H7 (cell line): ENCODE measurements at places on chromosomes 3 and 15. TPM values are rescaled to one million over a fixed set of nuclear protein-coding genes. Genes with fewer than 3 reads are reported as not detected.

DNA sequence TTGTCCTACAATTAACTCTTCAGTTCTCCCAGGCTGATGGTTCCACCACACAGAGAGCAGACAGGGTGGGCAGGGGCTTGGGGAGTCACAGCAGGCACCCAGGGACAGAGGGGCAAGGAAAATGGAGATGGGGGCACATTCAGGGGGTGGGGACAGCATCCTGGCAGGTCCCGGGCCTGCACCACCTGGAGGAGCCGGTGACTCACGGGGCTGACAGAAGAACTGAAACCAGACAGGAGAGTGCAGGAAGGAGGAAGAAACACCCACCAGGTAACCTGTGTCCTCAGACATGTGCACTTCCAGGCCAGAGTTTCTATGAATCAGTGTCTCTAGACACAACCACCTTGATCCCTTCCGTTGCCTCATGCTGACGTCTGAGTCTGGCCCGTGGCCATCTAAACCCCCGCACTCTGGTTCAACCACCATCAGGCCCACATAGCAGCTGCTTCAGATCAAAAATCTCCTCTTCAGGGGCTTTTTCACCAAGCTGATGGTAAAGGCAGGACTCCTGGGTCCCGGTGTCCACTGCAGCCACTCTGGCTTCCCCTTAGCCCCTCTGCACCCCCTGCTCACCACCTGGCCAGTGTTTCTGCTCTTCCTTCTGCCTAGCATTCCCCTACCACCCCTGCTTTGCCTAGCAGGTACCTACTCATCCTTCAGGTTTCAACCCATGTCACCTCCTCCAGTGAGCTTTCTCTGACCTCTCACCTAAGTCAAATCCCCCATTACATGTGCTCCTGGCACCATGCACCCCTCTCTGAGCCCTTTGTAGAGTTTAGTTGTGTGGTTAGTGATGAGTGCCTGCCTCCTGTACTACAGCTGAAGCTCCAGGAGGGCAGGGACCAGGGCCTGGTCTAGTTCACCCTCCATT, 16.5 kb upstream of the CYP11A1 start:
- DNase-seq, result no peak

GRCh38 chr3:61493339-61493738, 68.0 kb upstream of the PTPRG start:
- DNase-seq, result no peak

GRCh38 chr3:56783644-56784447, 17.9 kb downstream of the ARHGEF3 start:
- no peak for DNase-seq

- DNase-seq, result no peak
Measured at GRCh38 chr3:177890359-177890683, 645.9 kb upstream of the KCNMB2 start.

DNA sequence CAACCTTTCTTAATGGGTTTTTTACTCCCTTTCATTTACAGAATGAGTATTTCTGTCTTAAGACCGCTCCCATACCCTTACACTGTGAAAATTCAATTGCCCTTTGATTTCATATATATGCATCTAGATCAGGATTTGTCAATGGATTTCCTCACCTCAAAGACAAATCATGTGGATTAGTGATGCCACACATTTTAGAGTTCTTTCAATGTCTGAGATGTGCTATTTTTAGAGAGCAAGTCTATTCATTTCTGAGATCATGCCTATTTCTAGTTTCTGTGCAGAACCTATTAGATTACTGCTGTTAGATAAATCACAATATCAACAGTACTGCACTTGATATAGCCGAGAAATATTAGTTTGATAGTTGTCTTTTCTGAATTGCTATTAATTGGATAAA, 137.3 kb downstream of the GABRB3 start:
- DNase-seq, result no peak

- DNase-seq, result no peak
Measured at GRCh38 chr3:106619-107018, 89.9 kb upstream of the CHL1 start.

FILIP1L gene
- 0.07 and 0.30 TPM in 2 replicates for total RNA-seq
